Stimulated activated CD4-positive, alpha-beta T cell treated with anti-CD3 and anti-CD28 coated beads, Interleukin-1b, Interleukin-23, amount 100 ng/mL, for 1 hour (primary cell): ENCODE measurements at places on chromosomes 7 and 10.

GRCh38 chr10:123391275-123392028, 237.2 kb downstream of the BUB3 start:
- DNase-seq = no peak

- no peak for DNase-seq
Observed at GRCh38 chr10:81865581-81865980, 9.4 kb upstream of the NRG3 start.

DNA sequence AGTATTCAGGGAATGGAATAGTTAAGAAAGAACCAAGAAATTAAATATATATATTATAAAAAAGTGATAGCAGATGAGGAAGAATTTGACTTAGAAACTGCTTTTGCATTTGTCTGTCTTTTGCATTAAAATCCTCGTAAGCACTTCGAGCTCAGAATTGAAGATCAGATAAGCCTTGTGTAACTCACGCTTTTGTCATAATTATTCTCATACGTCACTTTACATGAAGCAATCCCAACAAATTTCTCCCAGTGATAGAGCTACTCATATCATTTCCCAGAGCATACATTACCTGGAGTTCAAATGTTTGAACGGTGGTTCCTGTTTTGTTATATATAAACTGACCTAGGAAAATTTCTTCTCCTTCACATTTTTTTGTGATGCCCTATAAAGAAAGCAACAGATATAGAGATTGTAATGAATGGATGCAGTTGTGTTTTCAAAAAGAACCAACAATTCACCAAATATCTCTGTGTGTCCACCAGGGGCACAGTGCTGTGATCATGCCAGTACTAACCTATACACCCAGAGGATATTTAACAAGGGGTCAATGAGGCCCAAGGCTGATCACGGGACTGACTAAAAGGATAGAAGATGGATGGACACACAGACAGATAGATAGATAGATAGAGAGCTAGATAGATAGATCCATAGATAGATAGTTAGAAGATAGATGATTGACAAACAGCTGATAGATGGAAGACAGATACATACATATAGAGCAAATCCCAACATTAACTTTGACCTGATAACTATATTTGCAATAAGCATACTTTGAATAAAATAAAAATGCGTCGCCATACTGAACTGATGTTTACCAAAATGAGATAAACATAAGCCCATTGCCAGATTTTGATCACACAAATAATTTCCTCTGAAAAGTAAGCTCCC, 9.3 kb upstream of the HUS1 start:
- DNase-seq = no peak

- DNase-seq = no peak
Observed at GRCh38 chr10:62171791-62172190, 96.9 kb downstream of the RTKN2 start.

DNA sequence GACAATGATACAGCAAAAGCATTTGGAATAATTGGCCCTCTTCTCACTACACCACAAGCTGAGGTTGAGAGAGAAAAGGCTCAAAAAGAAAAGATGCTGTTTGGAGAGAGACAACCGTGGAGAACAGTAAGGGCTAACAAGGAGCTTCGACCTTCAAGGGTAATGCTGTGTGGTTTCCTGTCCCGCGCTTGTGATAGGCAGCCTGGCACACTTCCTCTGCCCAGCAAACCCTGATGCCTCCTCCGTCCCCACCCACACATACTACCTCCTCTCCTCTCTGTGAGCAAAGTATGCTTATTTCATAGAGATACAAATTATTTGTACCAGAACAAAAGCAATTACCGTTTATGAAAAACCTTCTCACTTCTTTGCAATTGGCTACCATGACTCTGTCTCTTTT, 755.4 kb downstream of the KCNMA1 start:
- no peak for DNase-seq

DNA sequence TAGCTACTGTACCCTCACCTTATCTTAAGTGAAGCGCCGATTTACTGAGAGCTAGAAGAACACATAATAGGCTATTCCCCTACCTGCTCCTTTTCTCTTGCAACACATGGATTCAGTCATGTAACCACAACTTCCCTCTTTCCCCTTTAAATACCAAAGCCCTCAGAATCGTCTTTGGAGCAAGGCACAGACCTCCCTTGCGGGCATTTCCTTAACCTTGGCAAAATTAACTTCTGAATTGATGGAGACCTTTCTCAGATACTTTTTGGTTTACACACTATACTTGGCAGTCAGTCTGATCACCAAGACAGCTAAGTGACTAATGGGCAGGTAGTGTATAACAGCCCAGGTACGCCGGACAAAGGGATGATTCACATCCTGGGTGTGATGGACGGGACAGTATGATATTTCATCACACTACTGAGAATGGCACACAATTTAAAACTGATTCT, 72.7 kb upstream of the SEC61G start:
- no peak for DNase-seq

DNA sequence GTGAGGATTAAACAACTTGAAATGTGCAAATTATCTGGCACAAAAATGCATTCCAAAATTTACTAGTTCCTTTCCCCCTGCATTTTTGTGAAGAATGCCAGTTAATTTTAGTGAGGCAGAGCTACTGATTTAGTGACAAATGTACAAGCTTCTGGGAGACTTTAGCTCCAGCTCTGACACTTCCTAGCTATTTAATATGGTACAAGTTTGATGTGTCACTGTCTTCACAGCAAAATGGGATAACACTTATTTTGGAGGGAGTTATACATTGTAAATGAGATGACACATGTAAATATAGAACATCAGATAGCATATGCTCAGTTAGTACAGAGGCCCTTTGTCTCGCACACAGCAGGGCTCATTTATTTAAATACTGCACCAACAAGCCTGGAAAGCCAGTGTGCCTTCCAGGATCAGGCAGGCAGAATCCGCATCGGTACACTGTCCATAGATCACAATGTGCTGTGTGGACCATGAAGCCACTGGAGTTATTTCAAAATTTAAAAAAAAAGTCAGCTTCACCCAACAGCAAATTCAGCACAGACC, 48.7 kb downstream of the ELMO1 start:
- no peak for DNase-seq

DNA sequence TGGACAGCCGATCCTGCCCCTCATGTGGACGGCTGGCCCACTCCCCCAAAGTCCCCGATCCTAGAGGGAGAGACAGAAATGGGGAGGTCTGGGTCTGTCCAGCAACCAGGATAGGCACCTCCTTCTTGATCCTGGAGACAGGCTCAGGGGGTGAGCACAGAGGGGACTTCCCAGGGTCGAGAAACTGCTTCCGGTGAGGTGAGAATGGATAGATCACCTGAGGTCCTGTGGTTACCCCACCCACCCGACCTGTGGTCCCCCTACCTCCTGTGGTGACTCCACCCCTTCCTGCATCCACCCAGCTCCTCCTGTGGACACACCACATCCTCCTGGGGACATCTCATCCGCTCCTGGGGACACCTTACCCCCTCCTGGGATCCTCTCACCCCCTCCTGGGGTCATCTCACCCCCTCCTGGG, 27.4 kb upstream of the RASGEF1A start:
- DNase-seq = no peak

- DNase-seq = no peak
Observed at GRCh38 chr10:58641095-58641531, 128.4 kb downstream of the BICC1 start.

GRCh38 chr7:98157761-98158160, 51.1 kb downstream of the LMTK2 start:
- DNase-seq = no peak

GRCh38 chr7:144384071-144384470, 19.4 kb downstream of the NOBOX start:
- DNase-seq = no peak

- DNase-seq = peak; percentile 0
Observed at GRCh38 chr7:94510582-94511496, 1.2 kb downstream of the CASD1 start.

DNA sequence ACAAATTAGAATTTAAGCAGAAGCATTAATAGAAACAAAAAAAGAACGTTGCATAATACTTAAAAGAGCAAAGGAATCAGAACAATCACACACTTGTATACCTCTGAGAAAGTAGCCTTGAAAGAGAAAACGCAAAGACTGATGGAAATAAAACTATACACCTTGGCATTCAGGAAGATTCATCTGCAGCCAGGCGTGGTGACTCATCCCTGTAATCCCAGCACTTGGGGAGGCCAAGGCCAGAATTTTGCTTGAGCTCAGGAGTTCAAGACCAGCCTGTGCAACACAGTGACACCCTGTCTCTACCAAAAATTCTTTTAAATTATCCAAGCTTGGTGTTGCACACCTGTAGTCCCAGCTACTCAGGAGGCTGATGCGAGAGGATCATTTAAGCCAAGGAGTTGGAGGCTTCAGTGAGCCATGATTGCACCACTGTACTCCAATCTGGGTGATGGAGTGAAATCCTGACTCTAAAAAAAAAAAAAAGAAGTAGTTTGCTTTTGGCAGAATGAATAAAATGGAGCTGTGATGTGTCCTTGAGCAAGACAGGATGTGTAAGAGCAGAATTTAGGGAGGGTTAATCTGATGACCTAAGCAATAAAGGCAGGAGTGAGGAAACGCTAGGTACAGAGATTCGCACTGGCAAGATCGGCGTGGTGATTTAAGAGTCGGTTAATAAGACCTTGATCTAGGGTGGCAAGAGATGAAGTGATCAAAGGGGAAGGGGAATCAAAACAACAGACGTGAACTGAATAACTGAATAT, 75.8 kb upstream of the NRP1 start:
- DNase-seq = no peak

DNA sequence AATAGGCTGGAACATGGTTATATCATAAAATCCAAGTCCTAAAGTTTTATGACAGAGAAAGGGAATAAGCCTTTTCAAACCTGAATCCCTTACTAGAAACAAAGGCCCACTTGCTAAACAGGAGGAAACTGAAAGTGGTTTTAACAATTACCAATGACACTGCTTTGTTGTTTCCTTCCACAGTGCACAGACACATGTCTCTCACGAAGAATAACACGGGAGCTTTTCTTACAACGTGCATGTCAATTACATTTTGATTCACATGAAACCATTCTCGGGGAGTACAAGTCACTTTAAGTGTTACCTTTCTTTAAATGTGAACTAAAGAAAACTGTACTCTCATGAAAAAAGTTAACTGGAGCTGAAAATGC, 1.4 kb downstream of the MRPS33 start:
- DNase-seq = no peak

GRCh38 chr10:132942101-132943057, at the start of gene CFAP46:
Gene CFAP46, minus strand, starts transcription at chr10:132942570. Its CDS starts 86 bp downstream, at chr10:132942484.
- DNase-seq = no peak

- DNase-seq = no peak
Observed at GRCh38 chr7:118040562-118040961, 143.4 kb upstream of the LSM8 start.

DNA sequence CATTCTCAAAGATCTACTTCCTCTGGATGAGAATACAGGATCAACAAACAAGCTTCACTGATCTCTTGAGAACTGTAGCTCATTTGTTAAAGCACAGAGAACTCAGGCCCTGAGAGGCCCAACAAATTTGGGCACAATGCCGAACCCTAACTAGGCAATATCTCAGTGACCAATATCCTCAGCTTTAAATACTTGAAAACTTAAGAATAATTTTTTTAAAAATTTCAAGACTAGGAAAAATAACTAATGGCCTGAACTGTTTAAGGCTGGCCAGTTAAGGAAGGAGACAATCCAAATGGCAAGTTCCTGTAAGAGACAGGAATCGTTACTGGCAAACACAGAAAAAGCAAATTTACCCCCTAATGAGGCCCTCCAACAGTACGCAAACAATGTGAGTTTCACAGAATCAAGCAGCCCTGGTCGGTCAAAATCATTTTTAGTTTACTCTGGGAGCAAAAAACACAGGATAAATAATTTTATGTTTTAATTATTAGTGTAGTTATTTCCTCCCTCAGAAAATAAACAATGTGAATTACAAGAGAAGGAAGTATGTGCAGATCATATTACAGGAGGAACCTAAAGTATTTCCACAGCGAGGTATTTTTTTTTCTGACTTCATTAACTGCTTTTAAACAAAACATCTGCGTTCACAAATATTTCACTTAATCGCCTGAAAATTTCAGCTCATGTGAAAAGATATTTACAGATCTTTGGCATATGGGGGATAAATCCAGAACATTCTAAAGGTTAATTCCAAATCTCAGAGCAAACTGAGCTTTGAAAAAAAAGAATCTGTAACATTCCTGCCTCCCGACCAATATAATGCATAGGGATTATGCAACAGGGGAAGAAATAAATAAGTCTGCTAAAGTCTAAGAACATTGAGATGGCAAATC, 39.5 kb downstream of the NT5C2 start:
- DNase-seq = no peak

GRCh38 chr7:4798706-4799235, 23.3 kb downstream of the AP5Z1 start:
- DNase-seq = no peak

GRCh38 chr7:83859827-83860226, 210.9 kb upstream of the SEMA3E start:
- DNase-seq = no peak

DNA sequence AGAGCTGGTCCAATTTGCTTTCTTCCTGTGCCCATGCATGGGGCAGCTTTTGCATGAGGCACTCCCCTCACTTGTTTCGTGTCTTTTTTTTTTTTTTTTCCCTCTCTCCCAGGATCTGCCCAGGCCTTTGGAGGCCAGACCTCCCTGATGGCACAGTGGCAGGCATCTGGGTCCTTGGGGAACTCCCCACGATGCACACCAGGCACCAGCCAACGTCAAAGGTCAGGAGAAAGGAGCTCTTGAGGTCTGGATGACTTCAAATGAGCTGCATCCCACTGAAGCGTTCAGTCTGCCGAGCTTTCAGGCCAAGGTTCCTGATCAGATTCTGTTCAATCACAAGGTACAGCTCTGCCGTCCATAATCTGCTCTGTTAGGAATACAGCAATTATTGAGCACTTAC, 97.2 kb upstream of the CARD11 start:
- no peak for DNase-seq

GRCh38 chr10:73552819-73553715, 38.1 kb downstream of the USP54 start:
- DNase-seq = no peak

- peak; percentile 81 for DNase-seq
Observed at GRCh38 chr7:99380823-99381663, 6.5 kb downstream of the ARPC1B start.

GRCh38 chr10:114068054-114068707, 24.5 kb downstream of the ADRB1 start:
- no peak for DNase-seq

- no peak for DNase-seq
Observed at GRCh38 chr7:52017802-52018679, 701.4 kb upstream of the COBL start.

GRCh38 chr7:41996381-41997035, 240.5 kb downstream of the GLI3 start:
- no peak for DNase-seq

DNA sequence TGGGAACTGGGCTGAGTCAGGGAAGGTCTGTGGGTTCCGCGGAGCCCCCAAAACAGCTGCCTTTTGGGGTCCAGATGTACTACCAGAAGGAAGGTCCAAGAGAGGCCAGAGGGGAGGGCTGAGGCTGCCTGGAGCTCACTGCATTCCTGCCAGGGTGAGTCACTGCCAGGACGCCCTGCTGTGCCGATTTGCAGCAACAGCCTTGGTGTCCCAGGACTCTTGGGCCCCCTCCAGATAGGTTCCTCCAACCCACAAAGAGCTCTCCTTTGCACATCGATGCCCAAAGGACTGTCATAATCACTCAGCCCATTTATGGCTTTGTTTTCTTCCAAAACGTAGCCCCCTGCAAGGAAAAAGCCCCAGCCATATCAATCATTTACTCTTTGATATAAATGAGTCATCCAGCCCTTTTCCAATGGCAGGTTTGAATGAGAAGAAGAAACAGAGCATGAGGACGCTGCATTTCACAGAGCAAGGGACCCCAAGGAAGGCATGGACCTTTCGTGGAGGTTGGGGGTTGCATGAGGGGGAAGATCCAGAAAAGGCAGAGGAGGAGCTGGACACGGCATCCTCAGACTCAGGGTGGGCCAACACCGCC, 32.2 kb upstream of the COL13A1 start:
- no peak for DNase-seq
